ENCODE measurements at places on chromosomes 2 and 18. TPM values are rescaled to one million over a fixed set of nuclear protein-coding genes. Genes with fewer than 3 reads are reported as not detected.

RASGRP3 gene
- not detected for total RNA-seq

IL1RN gene
- not detected for total RNA-seq

LINC00305 gene
- not detected for total RNA-seq

VWC2L gene
- total RNA-seq: not detected

DTNA gene
- 18.6 TPM for total RNA-seq

SPHKAP gene
- total RNA-seq: 10.3 TPM

ALMS1 gene
- total RNA-seq: 35.7 TPM

CHRND gene
- total RNA-seq: not detected

TTC27 gene
- 29.8 TPM for total RNA-seq

All from A673 (cell line).